ENCODE measurements at places on chromosomes 11 and 22.

DNA sequence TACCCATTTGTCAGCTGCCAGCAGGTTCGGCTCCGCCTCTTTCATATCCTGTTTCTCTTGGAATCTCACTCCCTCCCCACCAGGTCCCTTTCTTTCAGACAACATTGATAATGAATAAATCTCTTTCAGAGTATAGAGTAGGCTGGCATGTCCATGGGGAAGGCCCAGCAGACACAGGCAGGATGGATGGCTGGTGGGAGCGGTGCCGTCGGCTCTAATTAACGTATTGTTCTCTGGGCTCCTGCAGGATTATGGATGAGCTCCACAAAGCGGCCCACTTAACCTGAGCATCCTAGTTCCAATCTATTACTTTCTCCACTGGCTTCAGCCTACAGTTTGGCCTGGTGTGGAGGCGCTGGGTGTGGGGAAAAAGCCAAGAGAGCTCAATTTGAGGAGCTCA lies 588.0 kb downstream of the BUD13 start:
- DNase-seq: no peak

DNA sequence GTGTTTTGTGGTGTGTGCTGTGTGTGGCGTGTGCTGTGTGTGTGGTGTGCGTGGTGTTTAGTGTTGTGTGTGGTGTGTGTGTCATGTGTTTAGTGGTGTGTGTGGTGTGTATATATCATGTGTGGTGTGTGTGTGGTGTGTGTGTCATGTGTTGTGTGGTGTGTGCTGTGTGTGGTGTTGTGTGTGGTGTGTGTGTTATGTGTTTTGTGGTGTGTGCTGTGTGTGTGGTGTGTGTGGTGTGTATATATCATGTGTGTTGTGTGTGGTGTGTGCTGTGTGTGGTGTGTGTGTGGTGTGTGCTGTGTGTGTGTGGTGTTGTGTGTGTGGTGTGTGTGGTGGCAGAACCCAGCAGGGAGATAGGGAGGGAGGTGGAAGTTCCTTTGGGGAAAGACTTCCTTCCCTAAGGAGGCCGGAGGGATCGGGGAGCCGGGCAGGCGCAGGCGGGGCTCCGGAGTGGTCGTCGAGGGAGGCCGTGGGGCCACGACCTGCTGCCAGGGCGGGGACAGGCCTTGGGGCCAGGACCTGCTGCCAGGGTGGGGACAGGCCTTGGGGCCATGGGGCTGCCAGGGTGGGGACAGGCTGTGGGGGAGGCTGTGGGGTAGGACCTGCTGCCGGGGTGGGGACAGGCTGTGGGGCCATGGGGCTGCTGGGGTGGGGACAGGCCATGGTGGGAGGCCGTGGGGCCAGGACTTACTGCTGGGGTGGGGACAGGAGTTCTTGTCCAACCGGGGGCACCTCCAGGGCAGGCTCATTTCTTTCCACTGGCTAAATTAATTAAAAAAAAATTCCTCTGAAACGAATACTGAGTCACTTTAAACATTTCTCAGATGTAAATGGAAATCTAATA lies 15.2 kb downstream of the PIM3 start:
- DNase-seq: no peak

DNA sequence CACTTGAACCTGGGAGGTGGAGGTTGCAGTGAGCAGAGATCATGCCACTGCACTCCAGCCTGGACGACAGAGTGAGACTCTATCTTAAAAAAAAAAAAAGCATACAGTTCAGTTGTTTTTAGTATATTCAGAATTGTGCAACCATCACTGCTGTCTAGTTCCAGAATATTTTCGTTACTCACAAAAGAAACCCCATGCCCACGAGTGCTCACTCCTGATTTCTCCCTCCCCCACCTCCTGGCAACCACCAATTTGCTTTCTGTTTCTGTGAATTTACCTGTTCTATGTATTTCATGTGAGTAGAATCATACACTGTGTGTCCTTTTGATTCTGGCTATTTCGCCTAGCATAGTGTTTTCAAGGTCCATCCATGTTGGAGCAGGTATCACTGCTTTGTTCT lies 24.8 kb downstream of the PTPRJ start:
- DNase-seq: no peak

DNA sequence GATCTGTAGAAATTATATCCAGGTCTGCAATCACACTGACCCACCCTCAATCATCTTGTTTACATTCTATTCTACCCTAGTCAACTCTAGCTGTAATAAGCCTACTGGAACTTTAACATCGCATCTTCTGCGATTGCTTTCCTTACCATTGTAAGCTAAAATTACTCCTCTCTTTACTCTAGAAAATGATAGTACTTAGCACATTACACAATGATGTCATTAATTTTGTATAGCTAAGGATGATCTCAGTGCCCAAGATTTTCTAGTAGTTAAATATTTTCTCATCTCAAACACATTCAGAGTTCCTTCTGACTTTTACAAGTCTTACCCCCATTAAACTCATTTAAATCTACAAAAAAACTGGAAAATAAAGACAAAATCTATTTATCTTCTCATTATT lies 39.6 kb upstream of the CTSC start:
- no peak for DNase-seq

- DNase-seq: no peak
Observed at GRCh38 chr22:36002084-36002483, 26.5 kb downstream of the RBFOX2 start.

DNA sequence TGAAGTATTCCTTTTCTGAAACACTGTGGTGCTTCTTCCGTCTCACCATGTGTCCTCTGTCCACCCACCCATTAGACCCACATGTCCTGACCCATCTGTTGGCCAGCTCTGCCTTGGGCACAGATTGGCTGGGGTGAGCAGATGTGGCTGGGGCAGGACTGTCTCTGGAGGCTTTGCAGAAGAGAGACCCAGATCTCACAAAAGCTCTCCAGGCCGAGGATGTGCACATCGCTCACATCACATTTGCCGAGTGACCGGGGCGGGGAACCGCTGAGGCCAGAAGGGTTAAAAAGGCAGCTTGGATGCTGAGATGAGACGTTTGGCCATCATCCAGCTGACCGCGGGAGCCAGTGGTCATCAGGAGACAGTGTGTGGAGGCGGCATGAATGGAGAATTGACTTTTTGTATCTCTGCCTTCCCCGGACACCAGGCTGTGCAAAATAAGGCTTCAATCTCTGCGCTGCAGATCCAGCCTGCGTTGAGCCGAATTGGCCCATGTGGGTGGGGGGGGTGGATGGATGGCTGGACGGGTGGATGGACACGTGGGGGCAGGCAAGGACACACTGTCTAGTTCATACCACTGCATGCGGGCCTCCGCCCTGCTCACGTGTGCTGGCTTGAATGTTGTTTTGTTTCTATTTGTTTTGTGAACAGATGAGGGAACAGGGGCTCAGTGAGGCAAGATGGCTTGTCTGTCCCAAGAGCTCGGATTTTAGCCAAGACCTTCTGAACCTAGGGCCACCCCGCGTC lies 6.1 kb downstream of the IFITM10 start:
- no peak for DNase-seq

DNA sequence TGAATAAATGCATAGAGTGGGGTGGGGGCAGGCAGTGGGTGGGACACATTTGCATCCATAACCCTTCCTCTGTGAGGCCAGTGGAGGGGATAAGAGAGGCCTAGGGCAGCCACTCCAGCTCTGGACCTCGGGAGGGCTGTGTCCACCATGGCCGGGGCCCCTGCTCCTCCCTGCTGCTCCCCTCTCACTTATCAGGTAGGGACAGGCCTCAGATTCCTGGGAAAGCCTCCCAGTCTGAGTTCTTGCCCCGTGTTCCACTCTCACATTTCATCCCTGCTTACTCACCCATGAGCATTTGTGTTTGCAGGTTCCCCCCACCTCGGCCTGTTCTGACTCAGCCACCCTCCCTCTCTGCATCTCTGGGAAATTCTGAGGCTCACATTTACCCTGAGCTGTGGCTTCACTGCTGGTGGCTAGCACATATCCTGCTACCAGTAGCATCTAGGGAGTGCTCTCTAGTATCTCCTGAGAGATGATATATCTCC lies 128.7 kb upstream of the TOP3B start:
- DNase-seq: no peak

Measured in activated gamma-delta T cell treated with anti-CD3 and anti-CD28 coated beads, Interleukin-2, amount 50 U/mL, for 16 hours (primary cell).